ENCODE measurements at places on chromosomes 13 and 19.

GRCh38 chr19:1361601-1362386, 21.9 kb upstream of the NDUFS7 start:
- DNase-seq, result no peak

GRCh38 chr19:5679289-5680083, 830 bp downstream of the MICOS13 start:
- DNase-seq, result no peak

DNA sequence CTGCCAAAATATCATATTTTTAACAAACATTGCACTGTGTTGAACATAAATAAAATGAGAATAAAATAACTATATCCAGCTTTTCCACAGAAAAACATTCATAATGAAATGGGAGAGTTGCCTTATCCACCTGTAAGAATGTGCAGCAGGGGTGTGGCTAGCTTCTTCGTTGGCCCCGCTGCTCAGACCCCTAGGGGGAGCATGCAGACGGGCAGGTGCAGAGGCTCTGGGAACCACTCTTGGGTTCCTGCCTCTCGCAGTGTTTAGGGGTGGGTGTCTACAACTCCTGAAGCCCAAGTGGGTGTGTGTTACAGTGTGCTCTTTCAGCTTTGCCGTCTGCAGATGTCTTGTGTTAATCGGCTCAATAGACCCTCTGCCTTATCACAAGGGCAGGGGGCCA, 121.7 kb downstream of the SLITRK5 start:
- DNase-seq, result no peak

DNA sequence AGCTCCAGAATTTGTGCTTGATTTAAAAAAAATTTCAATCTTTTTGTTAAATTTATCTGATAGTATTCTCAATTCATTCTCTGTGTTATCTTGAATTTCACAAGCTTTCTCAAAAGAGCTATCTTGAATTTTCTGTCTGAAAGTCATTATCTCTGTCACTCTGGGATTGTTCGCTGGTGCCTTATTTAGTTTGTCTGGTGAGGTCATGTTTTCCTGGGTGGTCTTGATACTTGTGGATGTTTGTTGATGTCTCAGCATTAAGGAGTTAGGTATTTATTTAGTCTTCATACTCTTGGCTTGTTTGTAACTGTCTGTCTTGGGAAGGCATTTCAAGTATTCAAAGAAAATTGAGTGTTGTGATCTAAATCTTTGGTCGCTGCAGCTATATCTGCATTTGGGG, 106.3 kb downstream of the TNFSF13B start:
- DNase-seq, result no peak

GRCh38 chr19:16227837-16228636, 30.3 kb downstream of the AP1M1 start:
- no peak for DNase-seq

- DNase-seq, result no peak
Measured at GRCh38 chr13:33710924-33711323, 107.0 kb upstream of the RFC3 start.

DNA sequence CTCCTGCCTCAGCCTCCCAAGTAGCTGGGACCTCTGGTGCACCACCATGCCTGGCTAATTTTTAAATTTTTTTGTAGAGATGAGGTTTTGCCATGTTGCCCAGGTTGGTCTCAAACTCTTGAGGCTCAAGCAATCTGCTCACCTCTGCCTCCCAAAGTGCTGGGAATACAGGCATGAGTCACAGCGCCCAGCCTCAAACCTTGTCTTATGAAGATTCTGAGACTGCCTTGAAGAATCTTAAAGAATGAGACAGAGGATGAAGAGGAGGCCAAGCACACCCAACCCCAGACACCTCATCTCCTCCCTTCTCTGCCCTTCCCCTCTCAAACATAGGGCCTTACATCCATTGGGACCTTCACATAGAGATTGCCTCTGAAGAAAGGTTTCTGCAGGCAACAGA, 179.7 kb downstream of the ABCC4 start:
- DNase-seq, result no peak

DNA sequence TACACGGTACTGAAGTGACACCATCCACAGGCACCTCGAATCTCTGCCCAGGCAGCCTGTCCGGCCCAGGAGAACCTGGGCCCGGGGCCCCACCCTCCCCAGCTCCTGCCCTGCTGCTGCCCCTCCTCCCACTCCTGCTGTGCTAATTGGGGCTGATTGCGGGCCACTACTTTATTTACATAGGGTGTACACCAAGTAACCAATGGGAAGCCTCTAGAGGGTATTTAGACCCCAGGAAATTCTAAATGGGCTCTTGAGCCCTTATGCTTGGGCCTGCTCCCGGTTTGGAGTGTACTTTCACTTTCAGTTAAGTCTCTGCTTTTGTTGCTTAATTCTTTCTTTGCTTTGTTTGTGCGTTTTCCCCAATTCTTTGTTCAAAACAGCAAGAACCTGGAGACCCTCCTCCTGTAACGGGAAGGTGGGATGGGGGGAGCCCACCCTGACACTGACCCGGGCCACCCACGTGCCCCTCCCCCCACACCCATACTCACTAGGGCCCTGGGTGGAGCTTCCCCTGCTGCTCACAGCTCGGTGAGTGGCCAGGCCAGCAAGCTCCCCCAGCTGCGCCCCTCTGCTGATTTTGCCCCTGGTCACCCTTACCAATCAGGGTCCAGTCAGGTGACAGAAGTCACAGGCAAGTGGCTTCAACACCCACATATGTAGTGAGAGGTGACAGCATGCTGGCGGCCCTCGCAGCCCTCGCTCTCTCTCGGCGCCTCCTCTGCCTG, 9.4 kb downstream of the SCGB2B2 start:
- DNase-seq, result peak; percentile 43

DNA sequence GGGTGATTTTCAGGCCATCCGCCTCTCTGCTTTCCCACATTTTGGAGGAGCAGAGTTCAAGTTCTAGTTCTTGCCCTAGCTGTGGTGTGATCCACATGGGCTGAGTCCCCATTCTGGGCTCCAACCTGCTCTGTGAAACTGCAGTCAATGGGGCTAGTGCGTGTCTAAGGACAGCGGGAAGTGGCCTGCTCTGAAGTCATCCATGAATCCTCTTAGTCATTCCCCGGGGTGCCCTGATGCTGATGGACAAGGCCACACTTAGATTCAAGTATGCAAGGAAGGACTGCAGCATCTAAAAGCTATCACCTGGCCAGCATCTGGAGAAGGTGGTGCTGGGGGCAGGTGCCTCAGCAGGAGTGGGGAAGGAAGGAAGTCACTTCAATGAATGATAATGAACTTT, 94.6 kb downstream of the TSHZ3 start:
- DNase-seq, result no peak
